ENCODE measurements at places on chromosomes 7 and 10. TPM values are rescaled to one million over a fixed set of nuclear protein-coding genes. Genes with fewer than 3 reads are reported as not detected.

- DNase-seq: no peak
Observed at GRCh38 chr7:70016044-70016770, 417.9 kb downstream of the AUTS2 start.

- DNase-seq: no peak
Observed at GRCh38 chr7:39633563-39634477, 10.4 kb downstream of the RALA start.

DNA sequence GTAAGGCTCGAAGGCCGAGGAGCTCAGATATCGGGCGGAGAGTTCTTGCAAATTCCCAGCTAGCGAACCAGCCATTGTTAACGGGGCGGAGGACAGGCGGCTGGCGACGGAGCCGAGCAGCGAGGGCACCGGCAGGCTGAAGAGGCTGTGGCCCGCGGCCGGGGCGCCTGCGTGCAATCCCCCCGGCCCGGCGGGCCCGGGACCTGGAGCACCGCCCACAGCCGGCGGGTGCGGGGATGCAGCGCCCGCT, 4.1 kb downstream of the VAX1 start:
- DNase-seq: no peak

GRCh38 chr7:11345621-11346020, 371.9 kb downstream of the PHF14 start:
- no peak for DNase-seq

GRCh38 chr7:22435720-22436119, 64.3 kb downstream of the STEAP1B start:
- no peak for DNase-seq

The CNTNAP2 gene
- total RNA-seq: 1.3 TPM

The HABP2 gene
- not detected for total RNA-seq

The HOXA10 gene
- 19.7 TPM for total RNA-seq

The OR2A5 gene
- total RNA-seq: not detected

The ELFN1 gene
- 3.7 TPM for total RNA-seq

The LIPJ gene
- total RNA-seq: not detected

Measured in mesenteric fat pad (tissue), 1 donor.